ENCODE measurements at places on chromosomes 1 and 21.

DNA sequence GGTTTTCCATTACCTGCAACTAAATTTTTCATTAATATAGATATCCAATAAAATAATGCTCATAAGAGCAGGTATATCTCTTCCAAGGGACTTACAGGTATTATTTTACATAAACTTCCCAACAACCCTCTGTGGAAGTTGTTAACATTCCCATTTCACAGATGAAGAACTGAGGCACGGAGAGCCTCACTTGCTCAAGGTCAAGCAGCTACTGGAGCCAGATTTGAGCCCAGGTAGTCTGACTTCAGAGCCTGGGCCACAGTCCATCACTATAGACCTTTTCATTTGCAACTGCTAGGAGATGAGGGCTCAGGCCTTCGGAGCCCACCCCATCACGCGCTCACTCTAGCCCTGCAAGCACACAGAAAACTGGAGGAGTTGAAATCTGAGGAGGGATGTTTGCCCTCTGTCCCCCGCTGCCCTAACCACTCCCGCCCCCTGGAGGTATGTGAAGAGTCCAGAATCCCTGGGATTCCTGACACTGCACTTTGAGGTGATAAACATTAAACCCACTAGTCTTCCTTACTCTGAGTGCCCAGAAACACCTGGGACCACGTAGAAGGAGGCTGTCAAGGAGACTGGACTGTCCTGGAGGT, 11.7 kb upstream of the ALPL start:
- no peak for DNase-seq

DNA sequence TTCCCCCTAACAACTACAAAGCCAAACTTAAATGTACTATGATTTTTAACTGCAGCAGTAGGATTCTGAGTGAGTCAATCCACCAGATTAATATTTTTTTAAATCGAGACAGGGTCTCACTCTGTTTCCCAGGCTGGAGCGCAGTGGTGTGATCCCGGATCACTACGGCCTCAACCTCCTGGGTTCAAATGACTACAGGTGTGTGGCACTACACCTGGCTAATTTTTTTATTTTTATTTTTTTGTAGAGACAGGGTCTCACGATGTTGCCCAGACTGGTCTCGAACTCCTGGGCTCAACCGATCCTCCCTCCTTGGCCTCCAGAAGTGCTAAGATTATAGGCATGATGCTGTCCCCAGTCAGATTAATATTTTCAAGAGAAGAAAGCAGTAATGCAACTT, 88.1 kb downstream of the SLC45A1 start:
- no peak for DNase-seq

- no peak for DNase-seq
Measured at GRCh38 chr1:161393151-161393550, 25.5 kb upstream of the CFAP126 start.

GRCh38 chr1:98705591-98705990, 44.1 kb downstream of the SNX7 start:
- no peak for DNase-seq

DNA sequence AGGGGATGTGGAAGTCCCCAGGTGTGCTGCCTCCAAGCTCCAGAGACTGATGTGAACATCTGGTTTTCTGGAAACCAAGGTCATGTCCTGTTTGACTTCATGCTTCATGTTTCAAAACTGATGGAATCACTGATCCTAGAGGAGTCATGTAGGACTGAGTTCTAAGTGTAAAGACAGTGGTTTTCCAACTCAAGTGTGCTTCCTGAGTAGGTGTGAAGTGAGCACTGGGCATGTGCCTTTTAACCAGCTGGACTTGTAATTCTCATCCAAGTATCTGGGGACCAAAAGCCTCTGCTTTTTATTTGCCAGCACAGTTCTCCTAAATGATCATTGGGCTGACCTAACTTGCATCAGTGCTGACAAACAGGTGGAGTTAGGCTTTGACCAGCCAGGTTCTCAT, 36.9 kb downstream of the ABCA4 start:
- DNase-seq = no peak

DNA sequence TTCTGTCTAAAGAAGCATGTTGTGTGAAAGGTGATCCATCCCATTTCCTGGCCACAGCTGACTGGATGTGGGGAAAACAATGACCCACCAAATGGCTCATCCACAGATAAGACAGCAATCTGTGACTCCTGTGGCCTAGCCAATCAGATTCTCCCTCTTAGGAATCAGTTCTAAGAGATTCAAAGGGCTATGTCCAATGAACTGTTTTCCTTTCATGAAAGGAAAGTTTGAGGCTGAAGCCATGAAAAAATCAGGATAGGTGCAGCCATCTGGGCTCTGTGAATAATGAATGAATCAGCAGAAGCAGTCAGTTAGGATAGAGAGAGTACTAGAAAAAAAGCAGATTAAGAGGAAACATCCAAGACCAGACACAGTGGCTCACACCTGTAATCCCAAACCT, 164.7 kb downstream of the NRIP1 start:
- DNase-seq = no peak

DNA sequence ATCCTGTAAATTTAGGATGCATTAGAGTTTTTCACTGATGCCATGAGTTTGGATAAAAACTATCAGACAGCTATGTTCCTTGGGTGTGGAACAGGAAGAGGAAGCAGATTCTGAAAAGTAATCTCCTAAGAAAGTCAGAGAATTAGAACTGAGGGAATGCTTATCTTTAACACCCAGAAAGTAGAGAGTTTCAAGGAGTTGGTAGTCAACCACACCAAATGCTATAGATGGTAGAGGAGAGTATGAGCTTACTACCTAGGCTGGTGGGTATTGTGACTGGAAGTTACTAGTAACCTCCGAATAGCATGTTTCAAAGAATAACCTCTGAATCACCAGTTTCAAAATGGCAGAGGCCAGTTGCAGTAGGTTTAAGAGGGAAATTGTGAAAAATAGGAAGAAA, 288.0 kb downstream of the HMCN1 start:
- no peak for DNase-seq

DNA sequence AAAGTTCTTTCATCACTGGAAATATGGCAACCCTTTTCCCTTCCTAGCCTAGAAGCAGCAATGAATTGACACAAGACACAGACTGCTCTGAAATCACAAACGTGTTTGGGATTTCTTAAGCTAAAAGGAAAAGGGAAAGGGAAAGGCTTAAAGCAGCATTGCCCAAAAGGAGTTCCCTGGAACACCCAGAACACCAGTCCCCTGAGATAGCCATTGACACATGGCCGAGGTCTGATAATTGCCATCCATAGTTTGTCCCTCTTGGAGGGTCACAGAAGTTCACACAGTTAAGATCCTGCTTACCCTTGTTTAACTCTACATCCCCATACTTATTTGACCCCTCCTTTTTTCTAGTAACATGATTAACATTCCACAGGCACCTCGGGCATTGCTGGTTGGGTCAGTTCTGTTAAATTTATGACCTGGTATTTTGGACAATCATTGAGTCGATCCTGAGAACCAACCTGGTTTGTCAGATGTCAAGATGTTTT, 72.9 kb downstream of the ZNF281 start:
- DNase-seq = no peak

- no peak for DNase-seq
Measured at GRCh38 chr1:231625975-231626534, 535 bp upstream of the DISC1 start.

DNA sequence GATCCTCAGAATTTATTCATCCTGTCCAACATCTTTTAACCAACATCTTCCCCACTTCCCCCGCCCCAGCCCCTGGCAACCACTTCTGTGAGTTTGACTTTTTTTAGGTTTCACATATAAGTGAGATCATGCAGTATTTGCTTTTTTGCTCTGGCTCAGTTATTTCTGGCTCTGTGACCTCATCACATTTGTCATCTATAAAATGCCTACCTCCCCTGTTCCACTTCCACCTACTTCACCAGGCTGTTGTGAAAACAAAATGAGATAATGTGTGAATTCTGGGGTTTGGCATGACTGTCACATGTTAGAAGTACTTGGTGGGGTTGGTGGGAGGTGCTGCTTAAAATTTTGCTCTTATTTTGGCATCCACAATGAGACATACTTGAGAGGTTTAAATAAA, 18.4 kb downstream of the HHAT start:
- no peak for DNase-seq

GRCh38 chr1:58059789-58060188, 486.7 kb downstream of the OMA1 start:
- DNase-seq = no peak

- peak; percentile 89 for DNase-seq
Measured at GRCh38 chr1:11037740-11038182, 9.3 kb downstream of the MASP2 start.

- no peak for DNase-seq
Measured at GRCh38 chr1:200897259-200897658, 2.6 kb downstream of the INAVA start.

DNA sequence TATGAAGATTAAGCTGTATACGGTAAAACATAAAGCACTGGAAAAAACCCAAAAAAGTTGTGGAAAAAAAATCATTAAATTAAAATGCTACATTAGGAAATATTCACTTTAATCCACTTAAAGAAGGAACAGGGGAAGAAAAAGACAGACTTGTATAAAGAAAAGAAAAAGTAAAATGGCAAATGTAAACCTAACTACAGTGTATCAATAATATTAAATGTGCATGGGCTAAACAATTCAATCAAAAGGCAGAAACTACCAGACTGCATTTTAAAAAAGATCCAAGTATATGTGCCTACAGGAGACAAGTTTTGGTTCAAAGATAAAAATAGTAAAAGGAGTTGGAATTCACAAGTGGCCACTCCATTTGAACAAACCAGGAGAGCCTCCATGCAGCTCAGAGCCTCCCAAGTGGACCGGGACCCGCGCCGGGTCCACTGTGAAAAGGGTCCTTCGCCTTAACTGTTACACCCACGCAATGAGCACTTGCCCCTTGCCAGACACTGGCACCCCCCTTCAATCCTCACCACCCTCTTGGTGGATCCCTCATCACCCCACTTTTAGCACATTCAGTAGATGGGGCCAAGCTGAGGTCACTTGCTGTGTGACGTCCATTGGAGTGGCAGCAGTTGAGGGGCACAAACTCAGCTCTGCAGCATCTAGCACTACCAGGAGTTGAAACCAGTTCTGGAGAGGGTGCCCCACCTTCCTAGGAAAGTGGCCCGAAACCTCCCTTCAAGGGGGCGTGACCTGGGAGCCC, 898 bp downstream of the C1orf174 start:
- DNase-seq = no peak

Data from CD4-positive, alpha-beta T cell treated with Interleukin-1 beta for 1 hour (primary cell).